ENCODE measurements at places on chromosomes 7 and 10. TPM values are rescaled to one million over a fixed set of nuclear protein-coding genes. Genes with fewer than 3 reads are reported as not detected.

Gene GNGT1
- not detected for total RNA-seq

Gene FEZF1
- not detected for total RNA-seq

Gene MYO1G
- not detected for total RNA-seq

Gene HOXA2
- total RNA-seq: 1.7 TPM

Gene ATXN7L1
- 7.7 TPM for total RNA-seq

Gene TMEM229A
- total RNA-seq: not detected

Gene SLC16A12
- total RNA-seq: 0.32 TPM

Gene ZNF485
- 3.7 TPM for total RNA-seq

Gene ELFN1
- total RNA-seq: not detected

Gene NRCAM
- total RNA-seq: not detected

Gene LRRD1
- not detected for total RNA-seq

Gene STEAP2
- 3.8 TPM for total RNA-seq

Gene GDF2
- not detected for total RNA-seq

Gene SPDYE8
- not detected for total RNA-seq

Gene IL2RA
- total RNA-seq: not detected

DNA sequence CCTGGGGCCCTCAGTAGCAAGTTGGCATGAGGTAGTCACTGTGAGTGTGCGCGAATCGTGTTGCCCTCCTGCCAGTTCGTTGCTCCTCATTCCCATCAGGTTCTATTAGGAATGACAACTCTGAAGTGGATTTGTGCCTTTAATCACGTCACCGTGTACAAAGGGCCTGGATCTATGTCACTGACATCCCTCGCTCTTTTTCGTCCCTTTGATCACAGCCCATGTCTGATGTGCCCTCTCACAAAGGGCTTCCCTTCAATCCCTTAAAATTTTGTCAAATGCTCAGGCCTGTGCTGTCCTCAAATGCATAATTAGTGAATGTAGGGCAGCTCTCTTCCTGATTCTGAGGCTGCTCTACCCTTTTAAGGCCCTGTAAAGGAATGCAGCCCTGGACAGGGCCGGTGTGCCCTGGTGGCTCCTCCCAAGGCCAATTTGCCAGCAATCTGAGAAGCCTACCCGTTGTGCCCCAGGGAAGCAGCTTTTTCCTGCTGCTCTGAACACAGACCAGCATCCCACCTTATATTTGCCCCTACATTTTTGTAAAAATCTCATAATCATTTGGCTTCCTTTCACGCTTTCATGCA lies 93.6 kb downstream of the TMEM178B start:
- DNase-seq: no peak

DNA sequence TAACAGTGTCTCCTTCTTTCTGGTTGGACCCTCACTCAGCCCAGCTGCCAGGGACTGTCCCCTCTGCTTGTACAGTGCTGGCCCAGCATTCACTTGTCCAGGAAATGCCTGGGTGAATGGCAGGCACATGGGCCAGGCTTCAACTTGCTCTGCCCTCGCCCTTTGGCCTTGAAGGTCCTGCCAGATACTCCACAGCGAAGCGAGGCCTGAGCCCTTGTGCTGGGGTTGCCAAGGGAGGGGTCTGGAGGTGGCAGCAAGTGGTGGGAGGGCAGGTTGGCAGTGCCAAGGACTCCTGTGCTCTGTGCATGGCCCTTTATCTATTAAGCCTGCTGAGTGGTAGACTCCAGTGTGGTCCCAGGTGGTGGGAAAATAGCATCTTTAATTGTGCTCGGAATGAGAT lies 75.7 kb downstream of the CDH23 start:
- DNase-seq: no peak

DNA sequence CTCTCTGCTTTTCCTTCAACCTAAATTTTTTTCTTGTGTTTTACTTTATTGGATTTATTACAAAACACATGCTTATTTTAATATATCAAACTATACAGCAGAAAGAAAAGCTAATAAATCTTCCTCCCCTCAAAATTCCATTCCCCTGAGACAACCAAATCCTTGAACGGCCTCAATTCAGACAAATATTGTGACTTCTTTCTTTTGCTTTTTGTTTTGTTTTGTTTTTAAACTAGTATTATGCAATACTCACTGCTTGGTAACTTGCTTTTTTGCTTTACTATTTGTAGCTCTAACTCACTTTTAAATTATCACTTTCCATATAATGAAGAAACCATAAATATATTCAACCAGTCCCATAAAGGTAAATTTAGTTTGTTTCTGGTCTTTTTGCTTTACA lies 59.4 kb upstream of the CDK1 start:
- DNase-seq: peak; percentile 39

DNA sequence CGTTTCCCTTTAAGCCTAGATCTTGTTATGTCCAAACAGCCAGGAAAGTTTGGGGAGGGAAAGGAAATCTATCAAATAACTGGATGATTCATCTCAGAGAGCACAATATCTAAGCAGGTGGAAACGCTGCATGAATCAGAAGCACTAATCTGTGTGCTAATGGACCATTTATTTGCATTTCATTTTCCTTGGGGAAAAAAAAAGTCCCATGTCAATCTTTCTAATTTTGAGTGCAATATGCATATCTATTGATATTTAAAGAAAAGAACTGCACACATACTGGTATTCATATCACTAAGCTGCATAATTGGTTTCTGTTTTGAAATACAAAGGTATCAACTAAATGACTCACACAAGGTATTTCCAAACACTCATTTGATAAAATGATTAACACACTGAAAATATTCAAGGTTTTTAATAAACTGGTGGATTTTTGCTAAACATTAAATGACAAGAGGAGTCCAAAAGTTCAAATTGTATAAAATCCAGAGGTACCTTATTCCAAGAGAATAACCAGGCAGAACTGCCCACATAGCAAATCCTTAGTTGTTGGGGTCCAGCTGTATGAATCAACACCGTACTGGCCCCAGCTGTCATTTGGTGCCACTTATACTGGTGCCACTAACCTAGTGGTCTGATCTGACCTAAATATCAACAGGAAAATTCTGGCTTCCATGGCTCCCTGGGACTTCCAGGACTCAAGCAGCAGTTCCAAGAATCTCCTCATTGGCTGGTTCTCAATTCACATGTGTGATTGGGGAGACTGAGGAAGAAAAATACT lies 122.2 kb upstream of the SP4 start:
- DNase-seq: no peak

- no peak for DNase-seq
Measured at GRCh38 chr10:9175200-9175599, 1120.7 kb downstream of the GATA3 start.

GRCh38 chr10:96482815-96483588 lies 30.7 kb downstream of the TLL2 start:
- DNase-seq: no peak

- no peak for DNase-seq
Measured at GRCh38 chr7:36367561-36368077, 22.0 kb upstream of the ANLN start.

GRCh38 chr10:77417806-77418640 lies 219.6 kb downstream of the KCNMA1 start:
- peak; percentile 51 for DNase-seq

- DNase-seq: no peak
Measured at GRCh38 chr7:5758753-5759335, 22.6 kb downstream of the RNF216 start.

DNA sequence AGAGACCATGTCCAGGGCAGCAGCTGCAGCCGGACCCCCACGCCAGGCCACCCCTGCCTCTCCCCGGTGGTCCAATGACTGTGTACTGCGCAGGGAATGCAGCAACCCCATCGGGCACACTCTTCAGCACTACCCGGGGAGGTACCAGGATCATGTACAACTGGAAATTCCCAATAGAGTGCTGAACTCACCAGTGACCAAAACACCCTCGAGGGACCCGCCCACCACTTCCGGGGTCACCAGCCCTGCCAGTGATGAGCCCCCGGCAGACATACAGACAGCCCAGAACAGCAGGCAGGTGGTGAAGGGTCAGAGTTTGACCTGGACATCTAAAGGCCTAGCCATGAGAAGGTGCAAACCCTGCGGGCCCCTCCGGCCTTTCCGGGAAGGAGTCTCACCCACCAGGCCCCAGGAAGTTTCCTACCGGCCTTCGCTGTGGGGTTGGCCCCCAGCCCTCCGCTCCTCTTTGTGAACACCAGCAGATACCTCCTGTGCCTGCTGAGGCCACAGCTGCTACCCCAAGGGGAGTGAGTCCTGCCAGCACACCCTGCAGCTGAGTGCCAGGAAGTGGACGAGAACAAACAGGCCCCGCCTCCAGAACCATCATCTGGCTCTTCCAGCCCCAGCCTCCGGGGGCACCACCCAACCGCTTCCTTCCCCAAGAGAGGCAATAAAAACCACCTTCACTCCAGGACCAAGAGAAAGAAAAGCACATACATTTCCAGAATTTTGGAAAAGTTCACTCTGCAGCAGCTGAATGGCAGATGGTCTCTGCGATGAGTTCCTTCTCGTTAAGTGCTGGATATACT lies 5.0 kb upstream of the ANKRD61 start:
- peak; percentile 45 for DNase-seq

- no peak for DNase-seq
Measured at GRCh38 chr7:80636709-80637108, 1.7 kb upstream of the CD36 start.

GRCh38 chr7:97270280-97270679 lies 152.8 kb downstream of the SDHAF3 start:
- no peak for DNase-seq

GRCh38 chr7:8384901-8385300 lies 48.5 kb upstream of the NXPH1 start:
- DNase-seq: no peak

GRCh38 chr7:102050864-102051460 lies 233.5 kb downstream of the CUX1 start:
- no peak for DNase-seq

DNA sequence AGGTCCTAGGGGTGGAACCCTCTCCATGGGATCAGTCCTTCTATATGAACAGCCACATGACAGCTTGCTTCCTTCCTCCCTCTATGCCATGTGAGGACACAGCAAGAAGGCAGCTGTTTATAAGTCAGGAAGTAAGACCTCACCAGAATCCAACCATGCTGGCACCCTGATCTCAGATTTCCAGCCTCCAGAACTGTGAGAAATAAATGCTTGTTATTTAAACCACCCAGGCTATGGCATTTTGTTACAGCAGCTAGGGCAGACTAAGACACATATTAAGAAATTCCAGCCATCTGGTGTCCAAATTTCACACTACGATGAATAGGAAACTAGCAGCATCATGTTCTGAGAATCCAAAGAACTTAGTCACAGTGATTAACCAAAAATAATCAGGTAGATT lies 140.1 kb downstream of the ZFAND4 start:
- no peak for DNase-seq

DNA sequence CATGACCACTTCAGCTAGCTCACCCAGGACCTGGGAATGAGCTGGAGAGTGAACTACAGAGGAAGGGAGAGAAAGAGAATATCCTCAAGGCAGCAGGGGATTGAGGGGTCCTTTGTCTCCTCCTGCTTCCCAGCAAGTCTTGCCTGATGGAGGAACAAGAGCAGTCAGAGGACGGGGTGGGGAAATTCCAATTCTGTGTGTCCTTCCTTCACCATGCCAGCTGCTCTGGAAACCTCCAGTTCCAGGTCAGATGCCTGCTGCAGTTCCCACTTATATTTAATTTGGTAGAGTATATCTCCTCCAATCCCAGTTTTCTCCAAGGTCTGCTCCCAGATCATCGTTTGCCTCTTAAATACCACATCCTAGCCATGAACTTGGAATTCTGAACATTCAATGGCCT lies 21.4 kb upstream of the LEP start:
- no peak for DNase-seq

- no peak for DNase-seq
Measured at GRCh38 chr7:94266238-94266644, 128.5 kb upstream of the COL1A2 start.

GRCh38 chr7:1513657-1514095 lies 9.5 kb upstream of the INTS1 start:
- DNase-seq: peak; percentile 52

GRCh38 chr7:17493446-17493845 lies 195.0 kb downstream of the AHR start:
- no peak for DNase-seq

GRCh38 chr7:13790611-13791010 lies 198.9 kb downstream of the ETV1 start:
- DNase-seq: peak; percentile 39

DNA sequence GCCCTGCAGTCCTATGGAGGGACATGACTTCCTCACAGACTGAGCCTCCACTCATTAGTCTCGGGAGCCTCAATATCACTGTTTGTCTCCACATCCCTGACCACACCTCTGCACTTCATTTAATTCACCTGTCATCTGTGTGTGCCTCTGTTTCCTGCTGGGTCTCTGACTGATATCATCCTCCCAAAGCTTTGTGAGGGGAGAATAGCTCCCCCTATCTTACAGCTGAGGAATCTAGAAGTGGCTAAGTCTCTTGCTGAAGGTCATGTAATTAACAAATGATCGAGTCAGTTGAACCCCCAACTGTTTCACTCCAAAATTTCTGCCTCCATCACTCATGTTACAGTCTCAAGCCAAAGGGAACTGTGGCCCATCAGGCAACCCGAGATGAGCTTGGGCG lies 5.5 kb upstream of the CPXM2 start:
- DNase-seq: no peak

DNA sequence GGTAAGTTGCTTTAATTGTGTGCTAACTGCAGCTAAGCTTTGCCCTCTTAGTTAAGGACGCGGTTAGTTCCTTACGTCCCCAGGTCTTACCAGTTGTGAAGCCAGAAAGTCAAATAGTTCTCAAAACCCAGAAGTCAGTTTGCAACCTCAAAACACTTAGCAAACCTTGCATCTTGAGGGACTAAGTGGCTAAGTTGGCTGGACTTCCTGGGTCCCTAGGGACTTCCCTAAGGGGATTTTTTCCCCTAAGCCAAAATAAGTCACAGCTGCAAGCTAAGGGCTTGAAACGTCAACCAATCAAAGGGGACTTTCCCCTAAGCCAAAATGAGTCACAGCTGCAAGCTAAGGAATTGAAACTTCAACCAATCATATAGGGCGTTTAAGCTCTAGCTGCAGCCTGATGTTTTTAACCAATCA lies 36.2 kb upstream of the HECW1 start:
- DNase-seq: peak; percentile 39

GRCh38 chr7:121288894-121289293 lies 39.9 kb upstream of the WNT16 start:
- DNase-seq: peak; percentile 95

GRCh38 chr7:21941611-21942141 lies 4.0 kb downstream of the CDCA7L start:
- peak; percentile 80 for DNase-seq

DNA sequence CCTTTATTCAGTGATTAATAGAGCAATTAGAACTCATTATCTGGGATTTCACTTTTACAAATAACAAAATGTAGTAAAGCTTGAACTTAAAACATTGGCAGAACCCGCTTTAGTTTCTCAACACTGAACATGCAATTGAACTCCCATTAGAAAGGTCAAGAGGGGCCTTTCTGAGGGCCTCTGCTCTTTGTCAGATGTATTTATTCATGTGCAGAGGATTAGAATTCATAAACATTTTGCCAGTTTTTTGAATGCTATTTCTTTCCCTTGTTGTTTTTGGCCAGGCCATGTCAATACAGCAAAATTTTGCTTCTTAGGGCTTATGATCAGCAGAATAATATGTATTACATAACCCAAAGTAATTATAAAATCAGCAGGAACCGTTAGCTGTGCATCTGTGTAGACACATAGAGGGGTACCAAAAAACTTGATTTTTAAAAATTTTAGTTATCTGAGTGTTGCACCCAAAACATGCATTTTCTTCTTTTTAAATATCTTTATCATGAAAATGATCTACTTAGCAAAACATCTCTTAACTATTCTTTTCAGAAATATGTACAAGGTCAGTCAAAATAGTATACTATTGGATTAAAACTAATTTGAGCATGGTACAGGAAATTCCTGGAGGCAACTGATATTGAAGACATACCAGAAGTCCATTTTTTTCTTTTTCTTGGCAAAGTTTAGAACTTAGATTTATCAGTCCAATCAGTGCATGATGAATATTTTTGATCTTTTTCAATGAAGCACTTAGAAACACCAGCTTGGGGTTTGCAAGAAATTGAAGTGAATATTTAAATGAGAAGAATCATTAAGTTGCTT lies 177.5 kb downstream of the TWIST1 start:
- no peak for DNase-seq
